CD4-positive, alpha-beta T cell (primary cell): ENCODE measurements at places on chromosomes 6 and 20.

DNA sequence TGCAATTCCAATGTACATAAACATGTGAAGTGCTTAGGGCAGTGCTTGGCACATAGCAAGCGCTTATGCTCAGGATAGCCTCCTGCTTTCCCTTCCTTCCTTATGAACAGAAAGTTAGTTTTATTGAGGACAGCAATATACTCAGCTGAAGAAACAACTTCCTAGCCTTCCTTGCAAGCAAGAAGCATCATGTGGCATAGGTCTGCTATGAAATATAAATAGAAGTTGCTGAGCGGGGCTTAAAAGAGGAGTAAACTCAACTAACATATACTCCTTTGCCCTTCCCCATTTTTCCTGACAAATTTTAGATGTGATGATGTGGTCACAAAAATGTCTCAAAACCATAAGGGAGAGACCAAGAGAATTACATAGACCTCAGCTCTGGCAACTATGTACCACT, 98.9 kb downstream of the KIF16B start:
- DNase-seq, result no peak

DNA sequence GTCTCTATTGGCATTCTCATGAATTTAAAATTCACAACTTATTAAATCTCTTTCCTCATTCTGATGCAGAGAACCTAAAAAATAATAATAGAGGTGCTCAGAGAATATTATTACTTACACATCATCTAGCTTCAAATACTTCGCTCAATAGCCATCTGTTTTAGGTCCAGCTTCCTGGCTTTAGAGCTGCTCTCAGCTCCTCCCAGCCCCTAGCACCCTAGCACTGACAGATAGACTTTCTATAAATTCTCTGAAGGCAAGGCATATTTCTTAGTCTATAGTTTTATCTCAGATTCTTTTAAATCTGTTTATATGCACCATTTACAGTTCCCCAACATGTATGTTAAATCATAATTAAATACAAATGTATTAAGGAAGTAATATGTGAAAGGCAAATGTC, 281.3 kb downstream of the PTPRK start:
- no peak for DNase-seq

- no peak for DNase-seq
These were observed 27.6 kb downstream of the PREX1 start for GRCh38 chr20:48800177-48800576.

DNA sequence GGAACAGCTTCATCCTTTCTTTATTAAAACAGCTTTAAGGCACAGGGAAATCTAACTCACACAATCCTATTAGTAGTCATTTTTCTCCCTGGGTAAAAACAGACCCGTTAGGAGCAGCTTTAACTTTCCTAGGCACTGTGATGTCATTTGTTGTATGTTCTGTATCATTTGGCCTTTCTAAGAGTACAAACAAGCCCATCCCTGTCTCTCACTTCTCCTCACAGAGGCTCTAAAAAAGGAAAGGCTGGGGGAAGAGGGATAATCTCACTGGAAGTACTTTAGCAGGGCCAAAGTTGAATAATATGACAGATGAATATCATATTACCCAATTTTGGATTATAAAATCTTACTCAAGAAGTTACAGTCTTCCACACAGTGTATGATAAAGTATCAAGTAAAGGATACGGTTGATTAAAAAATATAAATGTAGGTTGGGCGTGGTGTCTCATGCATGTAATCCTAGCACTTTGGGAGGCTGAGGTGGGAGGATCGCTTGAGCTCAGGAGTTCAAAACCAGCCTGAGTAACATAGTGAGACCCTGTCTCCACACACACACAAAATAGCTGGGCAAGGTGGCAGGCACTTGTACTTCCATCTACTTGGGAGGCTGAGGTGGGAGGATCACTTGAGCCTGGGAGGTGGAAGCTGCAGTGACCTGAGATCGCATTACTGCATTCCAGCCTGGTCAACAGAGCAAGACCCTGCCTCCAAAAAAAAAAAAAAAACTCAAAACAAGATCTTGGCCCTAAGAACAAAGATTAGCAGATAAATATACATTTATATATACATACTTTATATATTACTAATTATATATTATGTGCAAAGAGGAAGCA, 7.9 kb downstream of the NUDT3 start:
- no peak for DNase-seq

GRCh38 chr6:36386495-36387439, 702 bp downstream of the ETV7 start:
- DNase-seq, result peak; percentile 41
